Gastrocnemius medialis (tissue), 4 donors: ENCODE measurements at places on chromosomes 16 and 17. TPM values are rescaled to one million over a fixed set of nuclear protein-coding genes. Genes with fewer than 3 reads are reported as not detected.

GRCh38 chr16:66906916-66907836, 11.5 kb downstream of the CDH16 start:
- peaks cover 29% of the 10 kb centered on the region for H3K4me1 ChIP-seq
- no peaks in the 10 kb centered on the region for H3K36me3 ChIP-seq
- H3K4me3 ChIP-seq, result no peak overlapping the region
- no peak for DNase-seq
- H3K27me3 ChIP-seq, result no peaks in the 10 kb centered on the region

Gene GNG13
- not detected for total RNA-seq

DNA sequence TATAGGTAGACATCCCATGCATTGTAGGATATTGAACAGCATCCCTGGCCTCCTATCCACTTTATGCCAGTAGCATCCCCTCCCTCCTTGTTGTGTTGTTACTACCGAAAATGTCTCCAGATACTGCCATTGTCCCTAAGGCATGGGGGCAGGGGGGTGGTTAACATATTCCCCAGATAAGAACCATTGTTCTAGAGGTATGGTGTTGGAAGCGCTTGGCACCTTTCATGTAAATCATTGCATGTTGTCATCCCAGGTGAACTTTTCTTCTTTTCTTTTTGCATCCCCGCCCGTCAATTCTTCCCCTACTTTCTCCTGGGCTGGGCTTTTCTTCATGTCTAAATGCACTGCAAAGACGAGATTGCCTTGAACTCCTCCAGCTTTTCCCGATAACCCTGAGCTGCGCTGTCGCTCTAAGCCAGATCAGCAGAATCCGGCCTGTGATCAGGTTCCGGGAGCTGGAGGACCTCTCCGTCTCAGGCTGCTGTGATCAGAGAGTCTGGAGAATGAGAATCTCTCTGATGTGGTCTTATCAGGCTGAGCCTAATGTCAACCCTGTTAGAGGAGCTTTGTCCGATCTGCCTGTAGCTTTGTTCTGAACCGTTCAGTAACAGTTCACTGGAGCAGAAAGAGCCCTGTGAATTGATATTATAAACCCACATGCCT, 76.2 kb downstream of the RBFOX1 start:
- no peaks in the 10 kb centered on the region for H3K36me3 ChIP-seq
- H3K27ac ChIP-seq, result no peak overlapping the region
- H3K4me3 ChIP-seq, result no peak overlapping the region
- DNase-seq, result no peak

GRCh38 chr17:53948323-53948722, 125.6 kb downstream of the KIF2B start:
- H3K27ac ChIP-seq, result no peak overlapping the region
- H3K36me3 ChIP-seq, result no peaks in the 10 kb centered on the region
- H3K27me3 ChIP-seq, result no peaks in the 10 kb centered on the region

DNA sequence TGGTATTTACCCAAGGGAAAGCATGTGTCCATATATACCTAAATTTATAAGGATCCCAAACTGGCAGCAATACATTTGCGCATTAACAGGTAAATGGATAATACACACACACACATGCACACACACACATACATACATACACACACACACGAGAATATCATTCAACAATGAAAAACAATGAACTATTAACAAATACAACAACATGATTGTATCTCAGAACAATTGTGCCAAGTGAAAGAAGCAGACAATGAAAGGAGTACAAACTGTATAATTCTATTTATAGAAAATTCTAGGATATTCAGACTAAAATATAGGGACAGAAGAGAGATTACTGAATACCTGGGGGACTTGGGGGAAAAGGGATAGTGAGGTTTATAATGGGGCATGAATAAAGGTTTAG, 323.0 kb downstream of the KCNJ2 start:
- no peaks in the 10 kb centered on the region for H3K4me1 ChIP-seq
- no peak overlapping the region for H3K27ac ChIP-seq
- H3K4me3 ChIP-seq, result no peak overlapping the region
- H3K36me3 ChIP-seq, result no peaks in the 10 kb centered on the region
- H3K27me3 ChIP-seq, result no peaks in the 10 kb centered on the region
- DNase-seq, result no peak
